ENCODE measurements at places on chromosomes 3 and 15.

DNA sequence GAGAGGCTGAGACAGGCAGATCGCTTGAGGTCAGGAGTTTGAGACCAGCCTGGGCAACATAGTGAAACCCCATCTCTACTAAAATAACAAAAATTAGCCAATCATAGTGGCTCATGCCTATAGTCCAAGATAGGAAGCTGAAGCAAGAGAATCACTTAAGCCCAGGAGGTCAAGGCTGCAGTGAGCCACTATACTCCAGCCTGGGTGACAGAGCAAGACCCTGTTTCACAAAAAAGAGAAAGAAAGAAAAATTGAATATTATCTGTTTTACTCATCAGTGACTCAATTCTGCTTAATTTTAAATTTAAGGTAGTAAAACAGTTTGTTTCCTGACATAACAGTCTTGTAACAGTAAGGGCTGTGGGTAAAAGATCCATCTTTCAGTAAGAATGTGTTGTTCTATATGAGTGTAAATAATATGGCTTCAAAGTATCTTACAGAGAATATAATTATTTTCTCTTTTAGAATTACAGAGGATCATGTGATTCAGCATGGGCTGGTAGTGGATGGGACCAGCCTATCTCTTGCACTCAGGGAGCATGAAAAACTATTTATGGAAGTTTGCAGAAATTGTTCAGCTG is 85.8 kb downstream of the ATP11B start:
- no peak for DNase-seq

- DNase-seq, result no peak
Observed at GRCh38 chr3:9820946-9821345, 10.9 kb downstream of the TTLL3 start.

- no peak for DNase-seq
Observed at GRCh38 chr3:168051531-168052471, 43.9 kb downstream of the GOLIM4 start.

DNA sequence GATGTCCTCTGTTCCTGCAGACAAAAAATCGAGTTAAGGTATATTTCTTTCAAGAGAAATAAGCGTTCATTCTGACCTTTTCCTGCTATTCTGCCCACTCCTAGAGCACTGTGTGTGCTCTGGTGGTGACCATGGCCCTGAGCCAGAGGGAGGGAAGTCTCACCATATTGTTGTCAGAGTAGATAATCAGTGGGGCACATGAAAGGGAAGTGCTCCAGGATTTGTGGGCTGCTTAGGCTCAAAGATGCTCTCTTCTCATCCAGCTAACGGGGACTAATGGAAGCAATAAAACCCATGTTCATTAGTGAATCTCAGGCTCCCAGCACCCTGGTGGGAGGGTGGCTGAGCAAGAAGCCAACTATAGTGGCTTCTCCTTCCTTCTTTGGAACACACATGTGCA is 70.7 kb upstream of the EOMES start:
- no peak for DNase-seq

GRCh38 chr15:40470423-40471104 is at the start of gene CHST14:
CHST14 (plus strand) TSS chr15:40470984; CDS start chr15:40471214, 230 bp downstream.
- DNase-seq, result peak; percentile 78

- DNase-seq, result no peak
Observed at GRCh38 chr3:59254433-59254832, 204.6 kb upstream of the CFAP20DC start.

- no peak for DNase-seq
Observed at GRCh38 chr15:22893081-22893480, 54.6 kb downstream of the NIPA2 start.

GRCh38 chr3:179292450-179292849 is 30.4 kb upstream of the ZNF639 start:
- DNase-seq, result no peak

DNA sequence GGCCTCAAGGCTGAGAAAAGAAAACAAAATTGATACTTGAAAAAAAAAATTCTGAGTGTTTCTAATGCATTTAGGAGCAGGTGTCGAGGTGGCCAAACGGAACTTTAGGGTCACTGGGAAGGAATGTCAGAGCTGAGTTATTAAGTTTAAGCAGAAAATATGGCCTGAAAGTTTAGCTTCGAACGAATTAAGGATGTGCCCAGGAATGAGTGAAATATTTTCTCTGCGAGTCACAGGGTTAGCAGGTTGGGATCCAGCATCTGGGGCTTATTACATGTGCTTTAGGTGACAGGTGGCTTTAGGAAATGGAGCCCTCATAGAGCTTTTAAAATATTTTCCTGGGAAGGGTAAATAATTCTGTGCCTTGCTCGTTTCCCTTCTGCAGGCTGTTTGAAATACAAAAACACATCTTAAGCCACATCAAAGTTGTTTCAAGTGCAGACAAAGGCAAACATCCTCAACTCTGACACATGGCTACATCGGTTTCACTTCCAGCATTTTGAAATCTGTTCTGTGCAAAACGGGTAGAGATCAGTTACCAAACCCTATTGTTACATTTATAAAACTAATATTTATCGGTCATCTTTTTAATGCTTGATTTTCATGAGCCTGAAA is 143.1 kb upstream of the ARRDC4 start:
- no peak for DNase-seq

DNA sequence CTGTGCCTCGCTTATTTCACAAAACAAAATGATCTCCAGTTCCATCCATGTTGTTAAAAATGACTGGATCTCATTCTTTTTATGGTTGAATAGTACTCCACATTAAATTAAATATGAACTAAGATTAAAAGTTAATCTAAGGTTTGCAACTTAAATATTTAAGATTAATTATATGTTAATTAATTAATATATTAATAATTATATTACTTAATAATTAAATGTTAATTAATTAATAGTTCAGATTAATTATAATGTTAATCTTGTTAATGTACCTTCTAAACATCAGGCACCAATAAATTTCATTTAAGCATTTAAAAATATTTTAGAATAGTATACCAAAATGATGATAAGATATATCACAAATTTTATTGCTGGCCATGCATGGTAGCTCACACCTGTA is 971.9 kb downstream of the CADM2 start:
- DNase-seq, result no peak

DNA sequence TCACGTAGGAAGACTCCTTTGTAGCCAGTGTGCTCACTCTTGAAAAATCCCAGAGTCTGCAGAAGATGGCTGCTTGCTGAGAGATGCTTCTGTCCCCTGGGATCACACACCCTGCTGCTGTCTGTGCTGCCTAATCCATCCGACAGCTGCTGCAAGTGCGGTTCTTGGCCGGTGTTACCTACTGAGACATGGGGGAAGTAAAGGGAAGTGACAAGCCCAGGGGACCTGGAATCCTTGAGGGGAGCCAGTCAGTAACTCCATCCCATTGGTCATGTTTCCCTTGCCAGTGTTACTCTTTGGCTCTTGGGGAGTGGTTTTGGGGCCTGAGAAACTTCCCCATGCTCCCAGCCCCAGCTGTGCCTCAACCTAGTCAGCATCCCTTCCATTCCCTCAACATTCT is 8.3 kb upstream of the CPNE9 start:
- no peak for DNase-seq

DNA sequence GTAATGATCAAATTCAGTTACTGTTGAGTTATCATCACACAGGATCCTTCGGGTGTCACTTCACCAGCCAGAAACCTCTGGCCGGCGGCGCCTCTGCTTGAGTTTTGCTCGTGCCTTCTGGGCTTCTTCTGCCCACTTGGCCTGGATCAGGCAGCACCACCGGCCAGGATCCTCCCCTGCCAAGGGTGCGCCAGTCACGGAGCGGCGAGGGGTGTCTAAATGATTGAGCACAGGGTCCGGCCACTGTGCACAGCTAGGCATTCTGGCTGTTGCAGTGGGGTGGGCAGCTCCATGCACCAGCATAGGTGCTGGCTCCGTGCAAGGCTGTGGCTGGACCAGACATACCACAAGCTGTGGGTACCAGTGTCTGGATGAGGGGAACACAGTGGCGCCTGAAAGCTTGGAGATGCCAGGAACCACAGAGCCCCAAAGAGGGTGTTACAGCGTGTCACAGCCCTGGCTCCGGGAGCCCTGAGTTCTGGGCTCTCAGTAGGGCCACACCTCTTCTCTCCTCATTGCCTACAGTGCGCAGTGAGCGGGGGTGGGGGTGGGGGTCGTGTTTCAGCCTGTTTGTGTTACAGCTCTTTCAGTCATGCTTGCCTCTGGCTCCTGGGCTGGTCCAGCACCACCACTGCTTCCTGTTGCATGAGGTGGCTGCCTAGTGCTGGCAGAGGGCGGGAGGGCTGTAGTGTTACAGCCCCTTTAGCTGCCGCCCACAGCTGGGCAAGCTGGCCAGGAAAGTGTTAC is 169.4 kb downstream of the FNDC3B start:
- DNase-seq, result no peak

DNA sequence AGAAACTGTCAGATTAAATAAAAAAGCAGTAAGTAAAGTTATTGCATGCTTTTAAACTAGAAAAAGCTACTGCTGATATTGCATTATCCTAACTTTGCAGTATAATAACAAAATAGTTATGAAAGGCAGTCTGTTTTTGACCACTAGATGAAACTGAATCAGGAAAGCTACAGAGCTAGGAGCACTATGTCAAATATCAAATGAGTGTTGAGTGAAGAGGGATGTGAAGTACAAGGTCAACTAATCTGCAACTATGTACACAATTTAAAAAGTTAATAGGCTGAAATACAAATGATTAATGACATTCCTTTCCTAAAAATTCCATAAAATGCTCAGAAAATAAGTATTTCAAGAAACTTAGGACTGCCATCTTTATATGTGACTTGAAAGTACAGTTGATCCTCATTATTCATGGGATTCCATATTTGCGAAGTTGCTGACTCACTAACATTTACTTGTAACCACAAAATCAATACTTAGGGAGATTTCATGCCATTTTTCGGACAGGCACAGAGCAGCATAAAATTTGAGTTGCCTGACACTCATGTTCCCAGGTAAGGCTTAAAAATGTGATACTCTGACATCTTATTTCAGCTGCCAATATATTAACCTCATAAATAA is 34.5 kb downstream of the SLC4A7 start:
- no peak for DNase-seq

GRCh38 chr3:132817646-132818177 is 95.5 kb upstream of the NPHP3 start:
- no peak for DNase-seq

DNA sequence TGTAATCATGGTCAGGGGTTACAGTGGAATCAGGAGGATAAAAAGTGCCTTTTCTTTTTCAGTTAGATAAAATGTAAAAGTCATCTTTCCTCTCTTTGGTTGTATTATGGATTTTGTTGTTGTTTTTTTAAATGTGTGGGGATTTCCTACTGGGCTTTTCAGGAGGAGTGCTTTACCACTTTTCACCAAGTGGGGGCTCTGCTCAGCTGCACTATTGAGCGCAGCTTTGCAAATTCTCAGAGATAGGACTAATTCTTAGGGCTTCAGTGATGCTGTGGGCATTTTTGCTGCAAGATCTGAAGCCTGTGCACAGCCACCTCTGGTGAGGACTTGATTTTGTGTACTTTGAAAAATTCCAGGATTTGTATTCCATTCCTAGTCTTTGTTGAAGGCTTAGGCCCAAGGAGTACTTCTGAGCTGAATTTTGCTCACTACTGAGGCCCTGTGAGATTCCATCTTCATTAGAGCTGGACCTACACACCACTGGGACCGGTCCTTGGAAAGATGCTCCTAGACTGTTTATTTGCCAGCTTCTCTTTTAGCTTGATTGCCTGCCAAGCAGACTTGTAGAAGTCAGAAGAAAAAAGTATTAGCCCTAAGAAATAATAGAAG is 7.5 kb downstream of the GNB5 start:
- peak; percentile 29 for DNase-seq

- no peak for DNase-seq
Observed at GRCh38 chr3:186540835-186541226, 3.3 kb downstream of the CRYGS start.

GRCh38 chr3:155323063-155323666 is 29.7 kb upstream of the STRIT1 start:
- DNase-seq, result no peak

GRCh38 chr3:181880331-181880730 is 168.6 kb downstream of the SOX2 start:
- DNase-seq, result no peak

DNA sequence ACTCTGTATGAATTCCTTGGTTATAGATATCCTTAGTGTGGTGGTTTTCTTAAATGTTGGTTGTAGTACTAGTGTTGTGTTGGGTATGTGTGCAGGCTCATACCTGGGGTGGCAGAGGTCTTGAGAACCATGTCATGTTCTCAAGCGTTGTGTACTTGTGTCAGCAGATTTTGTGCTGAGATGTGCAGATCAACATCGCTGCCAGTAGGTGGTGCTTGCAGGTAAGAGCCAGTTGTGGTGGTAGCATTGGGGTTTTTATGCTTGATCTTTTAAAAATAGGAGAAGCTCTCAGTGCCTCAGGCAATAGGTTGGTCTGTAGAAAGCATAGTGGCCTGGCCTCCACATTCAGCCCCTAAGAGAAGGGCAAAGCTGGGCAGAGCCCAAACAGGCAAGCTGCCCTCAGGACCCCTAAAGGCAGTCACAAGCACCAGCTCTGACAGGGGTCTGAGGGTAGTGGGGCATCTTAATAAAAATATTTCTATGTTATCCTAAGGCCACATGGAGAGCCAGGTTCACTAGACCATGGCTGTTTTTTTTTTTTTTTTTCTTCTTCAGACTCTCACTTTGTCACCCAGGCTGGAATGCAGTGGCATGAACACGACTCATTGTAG is 164.0 kb downstream of the IL20RB start:
- peak; percentile 5 for DNase-seq

DNA sequence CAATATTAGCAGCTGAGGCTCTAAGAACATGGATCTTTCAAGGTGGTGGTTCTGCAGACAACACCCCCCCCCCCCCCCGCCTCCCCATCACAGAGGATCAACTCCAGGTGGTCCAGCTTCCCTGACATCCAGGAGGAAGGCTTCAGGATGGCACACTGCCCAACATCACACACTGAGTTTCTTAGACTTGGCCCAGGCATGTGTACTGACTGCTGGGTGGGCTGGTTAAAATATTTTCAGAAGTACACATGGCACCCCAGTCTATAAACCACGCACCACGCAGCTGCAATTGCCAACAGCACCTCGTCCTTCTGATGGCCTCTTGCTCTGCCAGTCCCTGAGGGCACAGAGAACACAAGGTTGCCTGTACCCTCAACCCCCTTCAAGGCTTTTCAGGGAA is 22.1 kb downstream of the SRPRB start:
- no peak for DNase-seq

GRCh38 chr3:197856199-197856816 is 65.3 kb downstream of the LRCH3 start:
- DNase-seq, result no peak

- DNase-seq, result no peak
Observed at GRCh38 chr15:65985387-65985786, 116.1 kb downstream of the RAB11A start.

- no peak for DNase-seq
Observed at GRCh38 chr15:66233487-66234415, 19.8 kb downstream of the MEGF11 start.

Data from CD4-positive, alpha-beta T cell treated with Interleukin-17A for 4 hours (primary cell).